NK-92 treated with Interleukin-12 subunit alpha and Interleukin-12 subunit beta, amount 100 ng/mL, for 24 hours (cell line): ENCODE measurements at places on chromosomes 13 and 19.

DNA sequence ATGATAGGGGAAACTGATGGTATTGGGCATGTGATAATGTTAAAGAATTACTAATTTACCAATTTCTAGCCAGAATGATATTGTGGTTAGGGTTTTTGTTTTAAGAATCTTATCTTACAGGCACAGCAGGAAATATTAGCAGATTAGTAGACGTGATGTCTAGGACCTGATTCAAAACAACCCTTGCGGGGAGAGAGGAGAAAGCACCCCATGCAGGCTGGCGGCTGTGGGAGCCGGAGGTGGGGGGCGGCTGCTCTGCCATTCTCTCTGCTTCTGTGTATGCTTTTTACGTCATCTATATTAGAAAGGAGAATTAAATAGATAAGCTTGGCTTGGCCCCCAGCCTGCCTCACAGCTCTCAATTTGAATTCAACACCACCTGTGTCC, 41.5 kb downstream of the MLLT1 start:
- no peak for DNase-seq

DNA sequence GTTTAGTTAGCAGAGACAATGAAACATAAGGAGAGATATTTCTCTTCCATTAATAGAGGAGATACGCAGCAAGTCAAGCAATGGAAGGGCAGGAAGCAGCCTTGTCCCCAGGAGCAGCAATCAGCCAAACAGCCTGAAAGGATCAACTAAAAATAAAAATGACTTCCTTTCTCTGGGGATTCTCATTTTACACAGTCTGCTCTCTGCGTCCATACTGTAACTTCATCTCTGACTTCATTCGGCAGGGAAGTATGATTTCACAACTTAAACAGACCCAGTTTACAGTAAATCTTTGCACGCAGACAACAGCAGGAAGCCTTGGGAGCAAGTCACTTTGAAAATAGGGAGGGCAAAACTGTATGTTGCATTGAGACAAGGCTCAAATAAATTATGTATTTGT, 826.7 kb downstream of the DIAPH3 start:
- no peak for DNase-seq

DNA sequence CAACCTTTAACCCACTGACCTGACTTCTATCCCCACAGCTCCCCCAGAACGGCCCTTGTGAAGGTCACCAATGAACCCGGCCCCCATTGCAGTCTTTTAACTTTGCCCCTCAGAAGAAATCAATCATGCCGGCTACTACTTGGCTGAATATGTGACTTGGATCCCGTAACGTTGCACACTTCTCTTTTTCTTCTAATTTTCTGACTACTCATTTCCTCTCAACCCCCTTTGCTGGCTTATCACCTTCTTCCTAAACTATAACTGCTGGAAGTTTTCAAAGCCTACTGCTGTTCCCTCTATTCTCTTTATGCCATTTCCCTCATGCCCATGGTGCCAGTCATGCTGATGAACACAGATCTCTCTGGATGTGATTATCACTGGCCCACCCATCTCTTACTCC, 367.6 kb downstream of the DNAJC15 start:
- DNase-seq = no peak

DNA sequence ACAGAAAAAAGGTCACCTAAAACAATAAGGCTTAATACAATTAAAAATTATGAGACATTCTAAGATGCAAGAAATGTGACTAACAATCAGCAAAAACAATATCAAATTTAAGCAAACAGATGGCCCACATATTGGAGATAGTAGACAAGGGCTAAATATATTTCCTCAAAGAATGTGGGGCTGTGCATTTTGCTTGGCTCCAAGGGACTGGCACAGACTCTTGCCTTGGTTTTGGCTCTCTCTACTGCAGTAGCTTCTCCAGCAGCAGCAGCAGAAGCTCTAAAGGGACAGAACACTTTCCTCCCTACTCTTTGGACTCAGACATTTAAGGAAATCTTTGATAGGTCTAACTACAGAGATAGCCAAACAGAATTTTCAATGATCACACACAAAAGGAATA, 38.2 kb upstream of the ZNF780A start:
- no peak for DNase-seq

DNA sequence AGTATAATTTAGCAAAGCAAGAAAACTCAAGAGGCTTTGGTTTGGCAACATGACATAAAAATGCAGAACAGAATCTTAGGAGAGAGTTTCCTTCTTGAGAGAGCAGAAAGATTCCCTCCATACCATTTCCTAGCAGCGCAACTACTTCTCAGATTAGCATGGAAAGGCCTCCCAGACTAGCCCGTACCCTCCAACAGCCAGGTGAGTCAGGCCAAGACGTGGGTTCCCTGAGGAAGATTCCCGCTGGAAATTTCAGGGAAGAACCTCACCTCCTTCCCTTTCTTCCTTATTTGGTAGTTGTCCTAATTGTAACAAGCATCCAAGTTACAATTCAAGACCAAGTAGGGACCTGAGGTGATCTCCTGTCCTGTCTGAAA, 12.3 kb downstream of the COL4A2 start:
- DNase-seq = no peak

DNA sequence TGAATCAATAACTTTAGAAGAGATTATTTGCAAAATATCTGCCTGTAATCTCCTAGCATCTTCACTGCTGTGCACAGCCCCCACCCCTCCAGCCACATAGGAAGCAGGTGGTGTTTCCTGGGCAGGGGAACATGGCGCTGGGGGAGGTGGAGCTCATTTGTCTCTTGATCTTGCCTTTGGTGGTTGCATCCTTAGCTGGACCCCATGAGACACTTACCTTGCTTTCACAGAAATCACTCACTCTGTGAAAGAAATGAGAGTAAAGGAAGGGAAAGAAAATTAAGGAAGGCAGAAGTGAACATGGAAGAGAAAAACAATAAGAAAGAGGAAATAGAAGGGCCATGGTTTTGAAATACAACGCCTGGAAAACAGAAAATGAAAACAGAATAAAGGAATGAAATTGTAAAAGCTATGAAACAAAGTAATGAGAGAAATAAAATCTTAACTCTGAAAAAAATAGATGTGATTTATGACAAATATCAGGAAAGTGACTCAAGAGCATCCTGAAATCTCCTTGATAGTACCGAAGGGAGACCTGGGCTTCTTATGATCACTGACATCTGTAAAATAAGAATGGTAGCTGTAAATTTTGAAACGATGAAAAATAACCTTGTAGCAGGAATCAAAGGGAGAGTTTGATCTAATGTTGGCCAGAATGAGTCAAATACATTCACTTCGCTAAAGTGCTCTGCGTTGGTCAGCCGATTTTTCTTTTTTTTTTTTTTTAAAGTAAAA, 17.2 kb upstream of the RNASEH2B start:
- no peak for DNase-seq

GRCh38 chr19:19948800-19949199, 48.1 kb downstream of the ZNF93 start:
- DNase-seq = no peak

DNA sequence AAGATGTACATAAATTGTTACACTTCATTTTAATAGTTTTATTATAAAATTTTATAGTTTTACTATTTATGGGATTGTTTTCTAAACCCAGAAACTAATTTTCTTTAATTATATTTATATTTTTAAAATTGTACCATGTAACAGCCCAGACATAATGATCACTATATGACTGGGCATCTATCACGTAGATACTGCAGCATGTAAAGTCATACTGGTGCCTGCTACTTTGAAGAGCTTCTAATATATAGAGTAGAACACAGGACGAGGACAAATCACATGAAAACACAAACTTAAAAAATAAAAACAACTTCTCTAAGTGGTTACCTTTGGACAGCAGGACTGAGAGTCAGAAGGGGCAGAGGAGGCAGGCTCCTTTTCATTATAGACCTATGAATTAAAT, 5.3 kb downstream of the ELF1 start:
- DNase-seq = no peak

DNA sequence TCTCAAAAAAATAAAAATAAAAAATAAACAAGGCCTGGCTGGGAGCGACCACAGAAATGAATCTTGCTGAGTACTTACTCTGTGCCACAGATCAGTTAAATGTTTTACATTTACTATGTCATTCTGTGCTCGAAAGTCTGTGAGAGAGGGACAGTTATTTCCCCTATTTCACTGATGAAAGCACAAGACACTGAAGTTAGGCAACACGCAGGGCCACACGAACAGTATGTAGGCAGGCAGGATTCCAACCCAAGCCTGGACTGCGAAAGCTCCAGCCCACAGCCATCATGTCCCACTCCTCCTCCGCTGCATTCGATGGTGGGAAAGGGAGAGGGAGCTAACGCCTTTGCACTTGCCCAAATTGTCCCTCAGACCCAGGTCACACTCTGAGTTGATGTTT, 34.2 kb downstream of the RUBCNL start:
- DNase-seq = no peak
